Osteocyte (in vitro differentiated cells): ENCODE measurements at places on chromosomes 11 and 22. TPM values are rescaled to one million over a fixed set of nuclear protein-coding genes. Genes with fewer than 3 reads are reported as not detected.
A peak's percentile ranks its signal among the peaks of the same experiment; 100 is the strongest.

- DNase-seq = no peak
Measured at GRCh38 chr22:32005453-32005852, 37.6 kb upstream of the SLC5A1 start.

The DDB1 gene
- 259 and 266 TPM in 2 replicates for total RNA-seq

- DNase-seq = no peak
Measured at GRCh38 chr11:15499674-15500073, 385.0 kb downstream of the INSC start.

The OR5T2 gene
- not detected in 2 replicates for total RNA-seq

GRCh38 chr11:105673089-105673488 is 63.2 kb downstream of the GRIA4 start:
- DNase-seq = no peak

GRCh38 chr11:70631624-70632047 is 233.3 kb downstream of the CTTN start:
- no peak for DNase-seq

The GRIA4 gene
- total RNA-seq = not detected in 2 replicates

DNA sequence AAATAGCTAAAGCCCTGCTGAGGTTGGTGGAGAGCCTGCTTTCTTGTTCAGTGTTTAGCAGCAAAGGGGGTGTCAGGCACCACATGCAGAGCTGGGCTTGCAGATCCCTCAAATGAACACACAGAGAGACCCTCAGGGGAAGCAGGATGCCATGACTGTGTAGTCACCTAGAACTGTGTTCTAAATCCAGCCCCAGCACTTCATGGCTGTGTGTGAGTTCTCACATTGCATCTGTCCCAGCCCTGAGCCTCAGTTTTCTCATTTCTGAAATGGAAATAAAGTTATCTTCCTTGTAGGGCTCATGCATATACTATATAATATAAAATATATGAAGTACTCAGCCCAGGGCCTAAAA is 47.1 kb downstream of the CWC15 start:
- no peak for DNase-seq

DNA sequence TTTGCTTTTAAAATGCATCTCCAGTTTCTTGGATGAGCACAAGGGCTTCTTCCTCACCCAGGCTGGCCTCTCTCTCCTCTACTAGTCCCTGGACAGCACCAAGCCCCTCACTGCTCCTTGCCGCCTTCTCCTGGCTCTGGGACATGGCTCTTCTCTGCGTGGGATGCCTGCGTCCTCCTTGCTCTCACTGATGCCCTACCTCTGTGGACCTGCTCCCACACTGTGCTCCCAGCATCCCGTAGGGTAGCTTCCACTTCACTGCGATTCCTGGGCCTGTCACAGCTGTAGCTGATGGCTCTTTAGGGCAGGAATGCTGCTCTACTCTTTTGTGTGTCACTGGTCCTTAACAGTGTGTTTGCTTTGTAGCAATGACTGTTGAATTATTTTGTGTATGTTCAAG is 136.3 kb downstream of the SNX19 start:
- peak; percentile 64 for DNase-seq
